Neuronal stem cell (in vitro differentiated cells): ENCODE measurements at places on chromosomes 6 and 20.

DNA sequence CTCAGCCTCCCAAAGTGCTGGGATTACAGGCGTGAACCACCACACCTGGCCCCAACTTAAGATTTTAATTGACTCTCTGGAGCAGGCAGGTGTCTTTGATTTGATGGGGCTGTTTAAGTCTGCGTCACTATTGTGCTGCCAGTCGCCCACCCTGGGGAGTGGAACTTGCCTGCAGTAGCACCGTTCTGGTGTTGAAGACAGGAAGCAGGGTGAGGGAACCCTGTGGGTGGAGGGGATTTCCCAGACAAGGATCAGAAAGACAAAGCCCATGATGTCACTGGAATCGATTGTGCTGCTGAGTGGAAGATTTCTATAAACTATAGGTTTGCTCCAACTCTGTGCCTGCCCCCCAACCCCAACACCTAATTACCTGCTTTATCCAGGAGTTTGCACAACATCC lies 11.0 kb downstream of the ALDH8A1 start:
- H3K27ac ChIP-seq, result no peak overlapping the region
- DNase-seq, result no peak
- H3K4me1 ChIP-seq, result no peaks in the 10 kb centered on the region

DNA sequence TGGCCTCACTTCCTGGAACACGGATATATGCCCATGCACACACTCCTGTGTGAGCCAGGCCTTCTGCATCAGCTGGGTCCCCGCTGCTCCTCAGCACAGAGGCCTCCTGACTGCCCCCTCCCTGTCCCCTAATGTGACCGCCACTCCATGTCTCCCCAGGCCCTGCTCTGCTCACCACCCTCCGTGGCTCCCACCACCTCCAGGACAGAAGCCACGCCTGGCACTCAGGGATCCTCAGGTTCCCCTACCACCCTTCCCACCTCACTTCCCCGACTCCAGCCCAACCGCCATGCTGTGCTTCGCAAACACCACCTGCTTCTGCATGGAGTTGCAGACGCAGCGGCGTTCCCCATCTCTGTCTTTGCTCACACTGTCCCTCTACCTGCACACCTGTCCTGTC lies 4.3 kb upstream of the SRC start:
- H3K4me1 ChIP-seq, result peaks cover 6% of the 10 kb centered on the region
- no peaks in the 10 kb centered on the region for H3K36me3 ChIP-seq
- H3K4me3 ChIP-seq, result no peak overlapping the region
- H3K27me3 ChIP-seq, result peaks cover 7% of the 10 kb centered on the region
- no peak for DNase-seq

DNA sequence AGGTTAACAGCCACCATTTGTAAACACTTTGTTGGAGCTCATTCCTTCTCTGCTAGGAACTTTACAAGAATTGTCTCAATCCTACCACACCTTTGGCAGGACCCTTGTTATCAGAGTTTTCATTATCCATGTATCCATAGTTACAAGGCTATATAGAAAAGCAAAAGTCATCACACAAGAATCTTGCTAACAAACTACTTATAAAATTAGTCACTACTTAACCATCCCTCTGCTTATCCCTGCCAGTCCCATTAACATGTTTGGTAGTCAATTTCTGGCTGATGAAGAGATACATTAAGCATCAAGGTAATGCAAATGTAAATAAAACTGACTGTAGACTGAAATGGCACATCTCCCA lies 10.4 kb downstream of the ZSWIM3 start:
- H3K36me3 ChIP-seq, result no peaks in the 10 kb centered on the region
- DNase-seq, result no peak
- no peak overlapping the region for H3K27ac ChIP-seq

DNA sequence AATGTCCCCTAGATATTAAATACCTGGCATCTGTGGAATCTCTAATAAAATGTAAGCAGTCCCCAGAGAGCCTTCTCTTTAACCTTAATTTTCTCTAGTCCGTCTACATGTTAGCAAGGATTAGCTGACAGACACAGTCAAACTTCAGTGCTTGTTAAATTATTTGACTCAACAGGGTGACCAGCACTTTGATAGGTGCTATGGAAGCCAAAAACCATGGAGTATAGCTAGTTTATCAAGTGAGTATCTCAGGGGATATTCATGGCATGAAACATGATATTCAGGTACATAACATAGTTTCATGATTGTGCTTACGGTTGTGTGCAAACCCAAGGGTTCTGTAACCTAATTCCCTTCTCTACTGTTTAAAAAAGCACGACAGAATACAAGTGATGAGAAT lies 3.9 kb downstream of the RHAG start:
- no peaks in the 10 kb centered on the region for H3K27me3 ChIP-seq
- no peak for DNase-seq
- H3K4me3 ChIP-seq, result no peak overlapping the region

DNA sequence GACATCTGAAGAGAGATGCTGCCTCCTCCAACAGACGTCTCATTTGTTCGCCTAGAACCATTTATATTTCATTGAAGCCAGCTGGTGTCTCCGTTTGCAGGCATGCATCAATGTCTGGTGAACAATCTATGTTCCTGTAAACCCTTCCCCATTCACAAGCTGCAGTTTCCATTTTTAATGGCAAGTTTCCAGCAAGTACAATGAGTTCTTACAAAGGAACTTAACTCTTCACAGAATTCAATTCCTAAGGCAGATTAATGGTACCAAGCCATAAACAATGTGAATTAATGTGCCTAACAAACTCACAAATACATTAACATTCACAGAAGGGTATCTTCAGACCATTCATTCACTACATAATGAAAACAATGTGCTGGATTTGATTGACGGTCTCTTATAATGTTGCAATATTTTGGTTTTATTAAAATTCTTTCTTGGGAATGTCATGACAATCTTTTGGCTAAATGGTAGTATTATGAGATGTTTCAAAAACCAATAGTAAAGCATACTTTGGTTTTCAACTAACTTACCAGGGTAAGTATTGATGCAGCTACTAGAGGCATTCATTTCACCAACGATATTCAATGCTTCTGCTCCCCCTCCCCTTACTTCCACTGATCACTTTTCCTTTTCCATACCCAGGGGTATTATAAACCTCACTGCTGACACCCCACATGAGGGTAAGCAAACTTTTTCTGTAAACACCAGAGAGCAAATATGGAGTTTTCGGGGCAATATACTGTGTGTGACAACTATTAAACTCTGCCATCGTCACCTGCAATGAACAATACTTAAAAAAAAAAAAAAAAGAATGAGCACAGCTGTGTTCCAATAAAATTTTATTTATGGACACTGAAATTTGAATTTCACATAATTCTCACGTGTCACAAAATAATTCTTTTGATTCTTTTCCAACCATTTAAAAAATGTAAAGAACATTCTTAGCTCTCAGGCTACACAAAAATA lies 4.2 kb downstream of the AKIRIN2 start:
- no peak overlapping the region for H3K4me3 ChIP-seq
- no peak for DNase-seq
- H3K27me3 ChIP-seq, result no peaks in the 10 kb centered on the region
- no peaks in the 10 kb centered on the region for H3K36me3 ChIP-seq
- peaks cover 3% of the 10 kb centered on the region for H3K4me1 ChIP-seq

GRCh38 chr6:82364087-82365015 lies 734 bp downstream of the TPBG start:
- peak overlapping the region; percentile 99 for H3K27ac ChIP-seq
- H3K27me3 ChIP-seq, result no peaks in the 10 kb centered on the region
- peaks cover 3% of the 10 kb centered on the region for H3K36me3 ChIP-seq
- H3K4me1 ChIP-seq, result peaks cover 7% of the 10 kb centered on the region

DNA sequence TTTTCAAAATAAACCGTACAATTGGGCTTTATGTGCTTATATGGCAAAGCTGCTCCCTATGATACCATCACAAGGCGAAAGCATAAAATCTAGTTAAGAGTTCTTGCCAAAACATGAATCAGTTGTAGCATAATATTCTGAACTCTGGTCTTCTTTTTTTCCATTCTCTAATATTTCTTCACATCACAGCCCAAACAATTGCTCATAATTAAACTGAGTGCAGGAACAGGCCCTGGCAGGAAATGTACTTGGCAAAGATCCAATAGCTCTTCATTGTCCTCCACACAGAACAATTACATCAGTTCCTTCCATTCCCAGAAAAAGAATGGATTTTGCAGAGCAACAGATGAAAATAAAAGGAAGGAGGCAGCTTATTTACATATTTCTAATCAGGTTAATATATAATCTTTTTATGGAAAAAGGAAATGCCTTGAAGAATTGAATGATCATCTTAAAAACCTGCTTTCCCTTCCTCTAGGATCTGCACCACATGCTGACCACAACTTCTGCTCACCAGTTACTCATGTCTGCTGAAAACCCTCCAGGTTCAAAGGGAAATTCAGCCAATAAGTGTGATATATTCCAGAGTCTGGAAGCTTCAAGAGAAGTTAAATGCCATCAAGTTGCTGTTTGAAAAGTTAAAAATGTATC lies 123.3 kb upstream of the COL21A1 start:
- no peak overlapping the region for H3K27ac ChIP-seq
- no peak for DNase-seq
- H3K27me3 ChIP-seq, result no peaks in the 10 kb centered on the region

DNA sequence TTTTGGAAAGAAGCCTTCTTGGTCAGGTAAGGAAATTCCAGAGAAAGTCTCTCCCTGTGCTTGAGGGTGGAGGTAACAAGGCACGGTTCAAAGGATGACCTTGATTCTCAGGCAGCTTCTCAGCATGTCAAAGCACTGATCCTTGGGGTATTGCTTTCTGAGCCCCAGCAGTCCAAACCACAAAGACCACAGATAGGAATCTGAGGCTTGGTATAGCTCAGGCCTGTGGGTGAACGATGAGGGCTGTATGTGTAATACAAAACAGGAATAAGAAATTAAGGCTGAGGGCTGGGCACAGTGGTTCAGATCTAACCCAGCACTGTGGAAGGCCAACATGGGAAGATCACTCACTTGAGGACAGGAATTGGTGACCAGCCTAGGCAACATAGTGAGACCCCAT lies 70.2 kb upstream of the SLC22A1 start:
- H3K4me3 ChIP-seq, result no peak overlapping the region
- no peak overlapping the region for H3K27ac ChIP-seq
- peaks cover 94% of the 10 kb centered on the region for H3K36me3 ChIP-seq

- H3K27ac ChIP-seq, result no peak overlapping the region
- peaks cover 5% of the 10 kb centered on the region for H3K4me1 ChIP-seq
- no peaks in the 10 kb centered on the region for H3K36me3 ChIP-seq
- H3K4me3 ChIP-seq, result no peak overlapping the region
- no peaks in the 10 kb centered on the region for H3K27me3 ChIP-seq
- DNase-seq, result no peak
Observed at GRCh38 chr6:116096979-116097816, 3.5 kb upstream of the NT5DC1 start.

DNA sequence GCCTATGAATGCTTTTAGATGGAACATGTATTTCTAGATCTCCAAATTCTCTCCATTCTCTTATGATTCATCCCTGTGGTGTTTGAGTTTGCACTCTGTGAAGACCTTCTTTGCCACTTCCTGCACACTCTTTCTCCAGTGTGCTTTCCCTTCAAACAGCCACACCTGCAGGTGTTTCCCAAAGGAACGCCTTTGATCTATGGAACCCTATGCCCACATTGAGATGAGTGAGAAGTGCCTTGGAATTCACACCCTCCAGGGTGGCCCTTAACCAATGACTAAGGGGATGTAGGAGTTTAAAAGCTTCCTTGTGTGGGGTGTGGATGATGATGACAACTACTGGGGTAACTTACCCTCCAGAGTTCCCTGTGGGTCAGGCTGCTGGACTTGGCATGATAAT lies 570.1 kb downstream of the DHX35 start:
- no peak overlapping the region for H3K4me3 ChIP-seq
- DNase-seq, result no peak
- H3K36me3 ChIP-seq, result no peaks in the 10 kb centered on the region
- H3K27ac ChIP-seq, result no peak overlapping the region

DNA sequence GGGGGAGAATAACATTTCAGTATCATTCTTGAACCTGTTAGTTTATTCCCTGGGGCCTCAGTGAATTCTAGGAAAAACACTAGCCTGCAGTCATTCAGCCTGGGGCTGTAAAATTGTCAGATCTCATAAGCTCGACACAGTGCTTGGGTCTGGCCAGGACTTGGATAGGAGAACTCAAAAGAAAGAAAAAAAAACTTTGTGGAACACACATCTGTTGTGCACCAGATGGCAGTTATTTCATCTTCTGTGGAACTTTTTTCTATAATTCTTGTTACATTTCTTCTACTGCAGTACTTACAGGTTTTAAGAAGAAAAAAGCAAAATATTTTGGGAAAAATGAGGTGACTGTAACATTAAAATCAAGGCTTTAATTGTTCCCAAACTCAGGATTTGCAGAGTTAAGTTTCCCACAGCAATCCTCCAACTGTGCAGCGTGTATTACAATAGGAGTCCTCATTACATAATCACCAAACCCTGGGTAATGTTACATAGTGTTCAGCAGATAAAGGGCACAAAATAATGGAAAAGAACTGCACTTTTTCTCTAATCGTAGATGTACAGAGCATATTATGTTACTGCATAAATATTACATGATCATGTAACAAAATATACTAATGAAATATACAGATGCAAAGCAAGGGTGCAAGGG lies 531.1 kb upstream of the CITED2 start:
- no peaks in the 10 kb centered on the region for H3K36me3 ChIP-seq
- no peak for DNase-seq
- H3K27ac ChIP-seq, result no peak overlapping the region
- no peaks in the 10 kb centered on the region for H3K27me3 ChIP-seq
- peaks cover 17% of the 10 kb centered on the region for H3K4me1 ChIP-seq

GRCh38 chr6:14031516-14031915 lies 86.1 kb upstream of the CD83 start:
- H3K4me3 ChIP-seq, result no peak overlapping the region
- no peak for DNase-seq
- H3K27me3 ChIP-seq, result no peaks in the 10 kb centered on the region

- DNase-seq, result no peak
- peak overlapping the region; percentile 43 for H3K4me3 ChIP-seq
- no peaks in the 10 kb centered on the region for H3K36me3 ChIP-seq
- H3K27me3 ChIP-seq, result peaks cover 25% of the 10 kb centered on the region
Observed at GRCh38 chr20:13221313-13221672, 219 bp downstream of the ISM1 start.

DNA sequence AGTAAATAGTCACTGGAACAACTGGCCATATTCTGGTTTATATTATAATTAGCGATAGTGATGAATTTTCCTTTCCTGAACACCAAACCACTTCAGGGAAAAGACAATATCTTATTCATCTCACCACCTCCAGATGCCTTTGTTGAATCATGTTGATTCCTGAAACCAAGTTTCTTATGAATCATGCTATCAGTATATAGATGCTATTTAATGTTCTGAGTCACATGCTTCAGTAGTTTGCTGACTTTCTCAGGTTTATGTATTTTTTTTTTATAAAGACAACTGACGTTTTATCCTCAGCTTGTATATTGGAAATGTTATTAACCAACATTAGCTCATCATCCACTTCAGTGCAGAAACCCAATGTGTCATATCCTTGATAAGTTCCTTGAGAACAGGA lies 710.2 kb upstream of the POU3F2 start:
- no peak for DNase-seq
- no peak overlapping the region for H3K27ac ChIP-seq
- H3K4me1 ChIP-seq, result no peaks in the 10 kb centered on the region
- H3K36me3 ChIP-seq, result no peaks in the 10 kb centered on the region
